ENCODE measurements at places on chromosomes 4 and X. TPM values are rescaled to one million over a fixed set of nuclear protein-coding genes. Genes with fewer than 3 reads are reported as not detected.

The DUX4 gene
- polyA plus RNA-seq = not detected

The ADH7 gene
- not detected for polyA plus RNA-seq

The FREM3 gene
- polyA plus RNA-seq = not detected

The FUNDC2 gene
- 51.7 TPM for polyA plus RNA-seq

The ARX gene
- not detected for polyA plus RNA-seq

DNA sequence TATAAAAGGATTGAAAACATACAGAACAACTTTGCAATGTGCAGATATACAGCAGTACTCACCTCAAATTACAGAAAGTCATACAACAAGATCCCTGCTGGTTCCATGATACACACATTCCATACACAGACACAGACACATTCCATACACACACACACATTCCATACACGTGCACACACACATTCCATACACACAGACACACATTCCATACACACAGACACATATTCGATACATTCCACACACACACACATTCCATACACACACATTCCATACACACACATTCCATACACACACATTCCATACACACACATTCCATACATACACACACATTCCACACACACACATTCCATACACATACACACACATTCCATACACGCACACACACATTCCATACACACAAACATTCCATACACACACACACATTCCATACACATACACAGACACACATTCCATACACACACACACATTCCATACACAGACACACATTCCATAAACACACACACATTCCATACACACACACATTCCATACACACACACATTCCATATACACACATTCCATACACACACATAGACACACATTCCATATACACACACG, 13.7 kb downstream of the LINC00632 start:
- peak; percentile 19 for DNase-seq

DNA sequence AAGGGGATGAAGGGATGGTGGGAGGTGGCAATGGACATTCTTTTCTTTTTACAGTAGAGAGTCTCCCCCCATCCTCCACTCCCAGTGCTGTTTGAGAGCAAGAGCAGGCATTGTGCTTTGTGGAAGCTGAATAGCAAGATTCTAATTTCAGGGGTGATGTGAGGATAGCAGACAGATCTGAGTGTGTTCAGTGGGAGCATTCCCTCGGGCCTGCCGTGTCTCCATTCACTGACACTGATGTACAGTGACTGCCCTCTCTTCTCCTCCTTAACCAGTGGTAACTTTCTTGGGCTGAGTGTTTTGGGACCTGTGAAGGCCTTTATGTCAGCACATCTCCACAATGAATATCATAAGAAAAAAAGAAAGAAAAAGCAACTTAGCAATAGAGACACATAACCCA, 396.6 kb upstream of the RPS6KA3 start:
- DNase-seq = no peak

DNA sequence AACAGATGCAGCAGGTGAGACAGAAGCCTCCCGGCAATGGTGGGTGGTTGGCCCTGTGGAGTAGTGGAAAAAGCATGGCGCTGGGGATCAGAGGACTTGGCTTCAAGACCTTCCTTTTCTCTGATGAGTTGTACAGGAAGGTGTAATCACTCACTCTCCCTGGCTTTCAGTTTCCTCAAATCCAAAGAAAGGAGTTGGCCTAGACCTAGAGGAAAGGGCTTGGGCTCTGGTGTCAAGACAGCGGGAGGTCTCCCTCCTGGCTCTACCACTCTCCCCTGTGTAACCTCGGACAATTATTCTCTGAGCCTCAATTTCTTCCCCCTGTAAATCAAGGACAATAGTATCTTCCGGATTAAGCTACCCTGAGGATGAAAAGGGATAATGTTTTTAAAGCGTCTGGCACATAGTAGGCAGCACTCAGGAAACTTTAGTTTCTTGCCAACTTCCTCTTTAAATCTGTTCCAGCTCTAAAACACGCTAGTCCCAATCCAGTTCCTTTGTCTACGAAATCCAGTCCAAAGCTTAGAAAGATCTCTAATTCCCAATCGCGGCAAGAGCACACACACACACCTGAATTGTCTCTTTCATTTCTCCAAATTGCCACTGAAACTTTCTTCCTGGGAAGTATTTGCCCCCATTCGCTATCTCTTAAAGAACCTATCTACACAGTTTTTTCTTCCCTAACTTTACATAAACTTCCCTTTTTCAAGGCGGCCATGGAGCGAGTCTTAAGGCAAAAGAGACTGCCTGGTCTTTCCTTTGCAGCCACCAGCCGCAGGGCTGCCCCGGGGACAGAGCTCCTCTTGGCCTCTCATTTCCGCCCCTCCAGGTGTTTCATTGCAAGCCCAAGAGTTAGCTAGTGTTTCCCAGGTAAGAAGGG, 29.9 kb upstream of the GPC4 start:
- DNase-seq = no peak

GRCh38 chr4:27350161-27350560, 489.5 kb downstream of the STIM2 start:
- DNase-seq = no peak

DNA sequence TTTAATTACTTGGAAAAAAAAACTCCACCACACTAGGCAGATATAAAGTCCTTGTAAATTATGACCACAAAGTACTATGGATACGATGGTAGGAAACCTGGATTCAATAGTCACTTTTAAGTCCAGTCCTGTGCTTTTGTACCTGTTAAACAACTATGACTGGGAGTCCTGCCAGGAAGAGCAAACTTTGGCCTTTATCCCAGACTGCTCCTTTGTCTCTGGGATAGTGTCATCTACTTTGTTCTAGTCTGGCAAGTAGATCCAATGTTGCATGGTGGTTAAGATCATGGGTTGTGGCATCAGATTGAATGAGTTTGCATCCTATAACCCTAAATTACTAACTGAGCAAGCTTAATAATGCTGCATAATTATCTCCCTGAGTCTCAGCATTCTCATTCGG, 175.3 kb upstream of the FGF13 start:
- DNase-seq = no peak

GRCh38 chr4:18203966-18204365, 182.4 kb upstream of the LCORL start:
- no peak for DNase-seq

GRCh38 chrX:117510453-117510852, 606.2 kb downstream of the KLHL13 start:
- no peak for DNase-seq

GRCh38 chr4:8607603-8608481, 15.3 kb downstream of the CPZ start:
- DNase-seq = no peak

DNA sequence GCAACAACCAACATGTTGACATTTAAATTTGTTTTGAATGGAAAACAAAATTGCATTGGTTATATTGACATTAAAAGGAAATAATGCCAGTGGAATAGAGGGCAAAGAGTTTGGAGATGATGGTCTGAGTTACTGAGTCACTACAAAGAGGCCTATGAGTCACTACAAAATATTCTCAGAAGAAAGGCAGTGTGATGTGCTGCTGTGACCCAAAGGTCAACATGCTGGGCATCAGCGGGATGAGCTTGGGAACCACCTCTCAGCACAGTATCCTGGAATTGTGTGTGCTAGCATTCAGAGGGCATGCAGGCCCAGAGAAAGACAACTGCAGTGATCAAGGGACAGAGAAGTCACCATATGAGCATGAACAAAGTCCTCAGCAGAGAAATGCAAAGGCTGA, 2.8 kb downstream of the CMC4 start:
- DNase-seq = peak; percentile 70

- no peak for DNase-seq
Measured at GRCh38 chr4:53562409-53562808, 28.9 kb downstream of the LNX1 start.

DNA sequence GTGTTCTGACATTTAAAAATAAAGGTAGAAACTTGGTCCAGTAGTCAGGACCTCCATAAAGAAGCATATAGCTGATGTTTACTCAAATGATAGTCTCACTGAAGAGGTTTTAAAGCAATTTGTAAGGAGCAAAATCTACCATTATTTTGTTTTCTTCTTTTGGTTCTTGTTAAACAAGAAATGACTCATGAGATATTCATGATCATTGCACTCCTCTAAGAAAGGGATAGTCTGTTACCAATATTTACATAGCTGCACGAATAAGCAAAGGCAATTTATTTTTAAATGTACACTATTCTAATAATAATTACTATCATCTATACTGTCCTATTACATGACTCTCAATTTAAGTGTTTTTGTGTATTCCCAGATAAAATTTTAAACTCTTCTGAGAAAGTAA, 397.9 kb downstream of the FAM47B start:
- no peak for DNase-seq

DNA sequence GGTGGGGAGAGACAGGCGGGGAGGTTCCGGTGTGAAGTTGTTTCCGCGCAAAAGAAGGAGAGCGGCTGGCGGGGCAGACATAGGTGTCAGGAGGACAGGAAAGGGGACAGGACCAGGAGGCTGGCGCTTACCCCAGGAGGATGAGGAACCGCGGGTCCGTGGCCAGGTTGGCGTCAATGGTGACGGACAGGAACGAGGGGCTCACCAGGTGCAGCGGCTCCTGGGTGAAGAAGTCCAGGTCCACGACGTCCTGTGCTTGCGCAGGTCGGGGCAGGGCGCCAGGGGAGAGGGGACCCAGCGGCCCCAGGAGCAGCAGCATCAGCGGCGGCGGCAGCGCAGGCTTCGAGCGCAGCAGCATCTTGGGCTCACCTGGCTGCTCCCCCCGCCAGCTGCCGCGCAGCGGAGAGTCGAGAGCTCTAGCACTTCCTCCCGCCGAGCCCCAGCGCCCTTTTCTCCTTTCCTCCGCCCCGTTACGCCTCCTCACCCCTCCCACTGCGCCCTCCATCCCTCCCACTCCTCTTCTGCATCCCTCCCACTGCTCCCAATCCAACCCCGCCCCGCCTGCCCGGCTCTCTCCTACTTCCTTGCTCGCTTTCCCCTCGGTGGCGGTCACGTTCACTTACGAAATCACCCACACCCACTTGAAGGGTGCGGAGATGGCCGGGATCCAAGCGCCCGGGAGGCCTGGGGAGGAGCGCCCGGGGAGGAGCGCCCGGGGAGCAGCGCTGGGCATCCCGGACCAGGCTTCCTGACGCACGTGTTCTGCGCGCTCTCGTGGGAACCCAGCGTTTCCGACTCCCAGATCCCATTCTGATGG, at the start of gene HPSE:
HPSE (minus strand) TSS at position 424 of the 817 bp plus-strand sequence; CDS start at position 358, 66 bp downstream.
- peak; percentile 21 for DNase-seq

DNA sequence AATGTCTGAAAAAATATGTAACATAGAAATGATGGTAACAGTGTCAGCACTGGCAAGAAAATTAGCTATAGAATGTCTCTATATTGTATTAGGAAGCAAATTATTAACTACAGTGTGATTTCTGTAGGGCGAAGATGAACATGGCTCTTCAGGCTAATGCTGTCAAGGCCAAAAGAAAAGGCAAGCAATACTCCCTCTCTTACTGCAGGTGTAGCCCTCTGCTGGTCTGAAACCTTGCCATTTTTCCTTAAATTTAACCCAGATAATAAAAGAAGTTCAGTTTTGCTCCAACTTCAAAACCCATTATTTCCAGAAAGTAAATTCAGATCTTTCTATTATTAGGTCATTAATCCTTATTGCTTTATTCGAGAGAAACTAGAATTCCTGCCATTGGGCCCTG, 215.9 kb downstream of the LRBA start:
- DNase-seq = no peak

- DNase-seq = no peak
Measured at GRCh38 chr4:52371841-52372240, 287.3 kb downstream of the USP46 start.

- no peak for DNase-seq
Measured at GRCh38 chr4:135269125-135269890, 1067.7 kb upstream of the PABPC4L start.

DNA sequence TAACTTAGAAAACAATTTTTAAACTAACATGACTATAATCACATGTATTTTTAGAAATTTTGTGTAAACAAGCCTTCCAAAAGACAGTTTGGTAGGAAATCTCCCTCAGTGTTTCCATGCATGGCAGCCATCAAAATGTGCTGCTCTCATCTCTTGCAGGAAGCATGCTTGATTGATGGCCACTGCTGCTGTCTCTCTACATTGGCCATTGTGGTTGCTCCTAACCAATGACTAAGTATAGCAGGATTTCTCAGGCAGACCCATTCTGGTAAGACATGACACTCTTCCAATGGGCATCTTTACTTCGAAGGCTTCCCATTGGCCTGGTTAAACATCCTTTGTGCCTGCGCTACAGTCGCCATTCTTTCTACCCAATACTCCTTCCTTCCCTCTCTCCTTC, 78.9 kb upstream of the GUCY1A1 start:
- no peak for DNase-seq

DNA sequence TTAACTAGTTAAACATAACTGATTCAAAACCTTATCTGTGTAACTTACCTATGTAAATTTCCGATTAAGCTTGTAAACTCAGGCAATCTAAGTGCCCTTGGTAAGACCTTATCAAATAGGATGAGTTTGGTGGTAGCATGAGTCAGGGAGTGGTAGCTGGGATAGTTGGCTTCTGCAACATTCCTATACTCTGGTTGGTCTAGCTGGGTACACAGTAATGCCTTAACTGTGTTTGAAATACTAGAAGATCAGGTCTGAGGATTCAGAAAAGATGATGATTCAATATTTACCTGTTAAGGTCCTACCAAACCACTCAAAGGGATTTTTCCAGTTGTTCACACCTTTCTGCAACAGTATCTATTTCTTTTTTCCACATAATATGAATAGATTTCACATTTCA, 5.3 kb downstream of the YIPF7 start:
- DNase-seq = no peak

- DNase-seq = no peak
Measured at GRCh38 chr4:94359838-94360237, 17.2 kb upstream of the HPGDS start.

GRCh38 chr4:169184236-169184635, 86.5 kb downstream of the SH3RF1 start:
- peak; percentile 46 for DNase-seq

DNA sequence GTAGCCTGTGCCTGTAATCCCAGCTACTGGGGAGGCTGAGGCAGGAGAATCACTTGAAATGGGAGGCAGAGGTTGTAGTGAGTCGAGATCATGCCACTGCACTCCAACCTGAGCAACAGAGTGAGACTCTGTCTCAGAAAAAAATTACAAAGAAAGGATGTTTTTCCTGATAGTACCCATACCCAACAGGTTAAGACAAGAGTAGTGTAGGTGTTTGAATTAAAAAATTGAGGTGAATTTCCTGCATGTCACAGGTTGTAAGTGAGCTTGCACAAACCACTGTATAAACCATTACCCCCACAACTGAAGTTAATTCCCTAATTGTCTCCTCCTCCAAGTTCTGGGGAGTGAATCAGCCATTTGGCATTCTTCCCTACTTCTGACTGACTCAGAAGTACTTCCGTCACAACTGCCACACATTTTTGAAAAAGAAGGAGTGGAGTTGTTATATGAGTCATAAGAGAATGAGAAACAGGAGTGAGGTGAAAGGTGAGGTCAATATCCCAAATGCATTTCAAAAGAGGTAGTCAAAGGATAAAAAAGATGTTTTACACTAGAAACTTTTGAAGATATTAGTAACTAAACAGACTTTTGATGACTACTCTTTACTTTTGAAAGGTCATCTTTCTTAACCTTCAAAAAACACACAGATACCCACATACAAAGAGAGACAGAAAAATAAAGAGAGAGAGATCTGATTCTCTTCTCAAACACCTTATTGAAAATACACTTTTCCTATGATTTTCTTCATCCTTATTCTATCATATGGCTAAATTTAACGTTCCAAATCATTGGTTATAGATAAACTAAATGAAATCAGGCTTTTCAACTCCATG, 134.5 kb downstream of the BTC start:
- peak; percentile 99 for DNase-seq
